Fibroblast of skin of left quadriceps (primary cell): ENCODE measurements at places on chromosomes 1 and 21.

GRCh38 chr21:44946254-44947041, 6.6 kb downstream of the SLX9 start:
- DNase-seq, result no peak

DNA sequence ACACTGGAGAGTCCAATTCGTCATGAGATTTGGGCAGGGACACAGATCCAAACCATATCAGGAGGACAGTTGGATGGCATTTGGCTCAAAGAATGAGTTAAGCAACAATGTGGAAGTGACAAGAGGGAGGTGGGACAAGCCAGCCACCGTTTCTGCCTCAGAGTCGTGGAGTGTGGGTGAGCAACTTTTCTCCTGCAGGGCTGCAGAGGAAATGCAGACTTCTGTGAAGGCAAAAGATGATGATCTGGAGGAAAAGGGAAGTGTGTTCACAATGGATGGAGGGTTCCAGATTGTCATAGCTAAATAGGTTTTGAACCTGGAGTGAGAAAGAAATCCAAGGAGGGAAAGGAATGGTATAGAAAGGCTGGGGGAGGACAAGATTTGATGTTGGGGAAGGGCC, 16.4 kb upstream of the KANK4 start:
- DNase-seq, result no peak

DNA sequence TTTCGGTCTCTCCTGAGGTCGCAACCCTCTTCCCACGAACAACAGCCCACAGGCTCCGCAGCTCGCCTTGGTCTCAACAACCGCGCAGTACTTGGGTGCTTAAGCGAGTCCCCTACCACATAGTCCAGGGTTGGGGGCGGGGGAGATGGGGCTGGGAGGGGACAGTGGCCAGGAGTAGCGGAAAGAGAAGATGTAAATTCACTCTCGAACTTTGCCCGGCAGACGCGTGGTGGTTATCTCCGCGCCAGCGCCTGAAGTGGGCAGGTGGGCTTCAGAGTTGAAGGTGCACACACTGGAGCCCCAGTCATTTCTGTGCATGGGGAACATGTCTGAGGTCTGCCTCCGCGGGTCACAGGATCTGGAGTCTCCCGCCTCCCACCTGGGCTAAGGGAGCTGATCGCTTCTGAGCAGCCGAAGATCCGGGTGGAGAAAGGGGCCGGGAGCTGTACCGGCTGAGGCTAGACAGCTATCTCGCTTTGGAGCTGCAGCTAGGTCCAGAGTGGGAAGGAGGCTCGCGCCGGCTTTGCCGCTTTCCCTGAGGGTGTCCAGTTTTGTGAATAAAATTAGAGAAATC, 4.3 kb upstream of the FOXD2 start:
- no peak for DNase-seq

DNA sequence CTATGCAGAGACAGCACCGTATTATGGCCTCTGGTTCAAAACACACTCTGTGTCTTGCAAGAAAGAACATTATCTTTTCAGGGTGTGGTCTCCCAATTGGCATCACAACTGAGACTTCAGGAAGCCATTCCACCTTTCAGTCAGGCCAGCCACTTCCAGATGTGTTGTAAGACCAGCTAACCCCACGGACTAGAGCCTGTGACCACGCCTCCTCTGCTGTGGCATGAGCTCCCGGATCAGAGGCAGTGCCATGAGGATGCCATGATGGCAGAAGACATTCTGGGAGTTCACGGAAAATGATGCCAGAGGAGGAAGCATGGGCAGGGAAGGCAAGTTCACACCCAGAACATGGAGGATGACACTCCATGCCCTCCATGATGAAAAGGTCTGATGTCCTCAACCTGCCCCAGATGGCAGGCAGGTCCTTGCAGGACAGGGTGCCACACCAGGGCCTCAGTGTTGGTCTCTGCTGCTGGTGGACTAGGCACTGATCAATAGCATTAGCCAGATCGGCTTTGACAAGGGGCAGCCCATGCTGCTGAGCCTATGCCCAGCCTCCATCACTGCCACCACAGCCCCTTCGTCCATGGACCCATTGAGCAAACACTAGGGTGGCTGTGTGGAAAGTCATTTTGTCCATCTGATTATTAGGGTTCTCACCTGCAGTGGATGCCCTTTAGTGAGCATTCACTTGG, 341.6 kb downstream of the MATN1 start:
- DNase-seq, result no peak

DNA sequence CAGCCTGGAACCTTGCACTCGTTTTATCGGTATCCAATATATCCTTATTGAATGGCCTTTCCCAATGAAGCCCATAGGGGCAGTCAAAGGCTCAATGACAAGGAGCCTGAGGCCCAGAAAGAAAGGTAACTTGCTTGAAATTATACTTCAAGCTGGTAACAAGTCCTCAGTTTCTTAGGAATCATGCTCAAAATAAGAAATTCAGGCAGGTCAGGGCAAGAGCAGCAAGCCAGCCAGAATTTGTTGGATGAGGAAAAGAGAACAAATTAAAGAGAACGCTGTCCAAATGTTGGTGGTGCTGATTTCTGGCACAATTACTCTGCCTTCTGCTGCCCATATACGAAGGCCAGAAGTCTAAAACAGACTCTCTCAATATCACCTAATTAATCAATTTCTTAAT, 77.6 kb downstream of the DDX20 start:
- DNase-seq, result no peak

DNA sequence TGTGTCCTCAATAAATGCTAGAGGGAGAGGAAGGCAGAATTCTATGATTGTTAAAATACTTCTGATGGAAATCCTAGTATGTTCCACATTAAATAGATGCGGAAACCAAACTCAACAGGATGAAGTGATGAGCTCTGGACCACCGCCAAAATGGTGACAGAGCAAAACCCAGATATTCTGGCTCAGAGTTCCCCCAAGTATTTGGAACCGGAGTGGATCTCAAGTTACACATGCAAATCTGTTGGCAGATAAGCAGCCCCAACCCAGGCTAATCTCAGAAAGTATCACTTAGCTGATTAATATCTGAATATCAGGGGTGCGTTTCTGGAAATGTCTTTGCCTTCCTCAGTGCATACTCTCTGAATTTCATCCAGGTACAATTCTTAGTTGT, 17.4 kb upstream of the GRHL3 start:
- DNase-seq, result peak; percentile 44

DNA sequence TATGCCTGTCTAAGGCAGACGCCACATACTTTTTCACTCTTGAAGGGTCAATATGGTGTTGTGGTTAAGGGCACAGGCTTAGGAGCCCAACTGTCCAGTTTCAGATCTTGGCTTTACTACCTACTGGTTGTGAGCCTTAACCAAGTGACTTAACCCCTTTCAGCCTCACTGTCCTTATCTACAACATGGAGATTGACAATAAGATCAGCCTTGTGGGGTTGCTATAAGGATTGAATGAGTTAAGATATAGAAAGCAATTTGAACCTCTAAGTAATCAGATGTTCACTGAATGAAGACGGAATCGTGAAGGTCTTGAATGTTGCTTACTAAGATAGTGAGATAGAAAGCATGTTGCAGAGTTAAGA, 121.3 kb upstream of the JUN start:
- DNase-seq, result no peak

- no peak for DNase-seq
These were observed 226.6 kb downstream of the TM2D1 start for GRCh38 chr1:61498342-61498741.

- DNase-seq, result no peak
These were observed 29.5 kb downstream of the LMO4 start for GRCh38 chr1:87358219-87358618.

DNA sequence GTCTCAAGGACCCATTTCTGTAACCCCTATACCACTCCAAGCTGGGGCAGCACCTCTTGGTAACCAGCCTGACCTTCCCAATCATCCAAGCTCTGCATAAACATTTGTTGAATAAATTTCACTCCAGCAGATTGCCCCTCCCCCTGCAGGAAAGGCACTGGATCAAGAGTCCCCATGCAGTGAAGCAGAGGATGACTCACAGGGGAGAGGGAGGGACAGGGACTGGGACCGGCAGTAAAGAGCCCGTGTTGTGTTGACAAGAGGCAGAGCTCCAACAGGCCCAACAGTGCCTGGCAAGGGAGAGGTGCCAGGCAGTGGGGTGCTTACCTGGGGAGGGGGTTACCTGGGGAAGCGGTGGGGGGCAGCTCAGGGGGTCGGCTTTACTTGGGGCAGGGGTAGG, 32.3 kb downstream of the SLC9A1 start:
- DNase-seq, result peak; percentile 42

GRCh38 chr1:24021403-24022266, 41.5 kb upstream of the SRSF10 start:
- DNase-seq, result no peak

DNA sequence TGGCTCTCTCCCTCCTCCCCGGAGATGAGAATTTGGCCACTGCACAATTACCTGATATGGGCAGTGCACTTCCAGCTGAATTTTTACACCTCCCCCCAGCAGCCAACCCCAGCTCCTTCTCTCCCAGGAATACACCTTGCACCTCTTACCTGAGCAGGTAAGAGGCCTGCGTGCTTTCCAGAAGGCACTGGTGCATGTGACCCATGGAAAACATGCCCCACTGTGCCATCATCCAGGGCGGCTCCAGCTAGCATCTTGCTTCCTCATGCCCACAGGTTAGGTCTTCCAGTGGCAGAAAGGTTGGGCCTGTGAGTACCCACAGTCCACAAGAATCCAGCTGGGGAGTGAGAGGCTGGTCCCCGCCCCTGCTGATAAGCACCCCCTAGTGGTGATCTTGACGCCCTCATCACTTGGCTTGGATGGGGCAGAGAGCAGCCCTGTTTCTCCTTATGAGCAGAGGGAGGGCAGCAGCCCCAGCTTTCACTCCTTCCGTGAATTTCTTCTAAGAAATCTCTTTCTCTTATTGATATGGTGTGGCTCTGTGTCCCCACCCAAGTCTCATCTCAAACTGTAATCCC, 57.8 kb downstream of the EDARADD start:
- DNase-seq, result no peak
